ENCODE measurements at places on chromosomes 12 and 14. TPM values are rescaled to one million over a fixed set of nuclear protein-coding genes. Genes with fewer than 3 reads are reported as not detected.

GLIPR1L1 gene
- polyA plus RNA-seq, result 0.20 TPM

RD3L gene
- not detected for polyA plus RNA-seq

SRRM4 gene
- polyA plus RNA-seq, result 0.22 TPM

MMP19 gene
- polyA plus RNA-seq, result 2.7 TPM

KRT80 gene
- 7.0 TPM for polyA plus RNA-seq

COL2A1 gene
- polyA plus RNA-seq, result 16.9 TPM

GPRC5D gene
- polyA plus RNA-seq, result 0.32 TPM

TAS2R31 gene
- polyA plus RNA-seq, result 0.73 TPM

CARMIL3 gene
- 0.18 TPM for polyA plus RNA-seq

OTX2 gene
- polyA plus RNA-seq, result not detected
